ENCODE measurements at places on chromosomes 2 and 18. TPM values are rescaled to one million over a fixed set of nuclear protein-coding genes. Genes with fewer than 3 reads are reported as not detected.
A peak's percentile ranks its signal among the peaks of the same experiment; 100 is the strongest.

- no peak for DNase-seq
Observed at GRCh38 chr18:52499644-52500043, 159.6 kb downstream of the DCC start.

DNA sequence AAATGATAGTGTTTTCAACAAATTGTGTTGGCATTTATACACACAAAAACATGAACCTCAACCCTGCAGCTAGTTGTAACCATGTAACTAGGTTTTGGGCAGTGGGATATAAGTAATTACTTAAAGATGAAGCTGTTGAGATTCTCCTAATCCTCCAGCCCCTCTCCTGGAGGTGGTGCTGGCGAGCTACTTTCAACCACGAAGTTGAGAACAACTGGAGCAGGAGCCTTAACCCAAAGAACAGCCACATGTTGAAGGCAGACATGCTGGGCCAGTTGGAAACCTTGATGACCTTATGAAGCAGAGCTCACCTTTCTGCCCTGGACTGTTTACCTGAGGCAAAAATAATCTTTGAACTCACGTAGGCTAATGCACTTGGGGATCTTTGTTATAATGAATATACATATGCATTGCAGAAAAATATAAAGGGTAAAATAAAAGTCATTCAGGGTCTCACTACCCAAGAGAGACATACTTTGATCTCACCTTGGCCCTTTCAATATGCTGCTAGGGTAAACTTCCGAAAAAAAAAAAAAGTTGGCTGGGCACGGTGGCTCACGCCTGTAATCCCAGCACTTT is 89.6 kb upstream of the NPAS2 start:
- peak; percentile 89 for DNase-seq

Gene APCDD1
- total RNA-seq = 4.7 TPM

DNA sequence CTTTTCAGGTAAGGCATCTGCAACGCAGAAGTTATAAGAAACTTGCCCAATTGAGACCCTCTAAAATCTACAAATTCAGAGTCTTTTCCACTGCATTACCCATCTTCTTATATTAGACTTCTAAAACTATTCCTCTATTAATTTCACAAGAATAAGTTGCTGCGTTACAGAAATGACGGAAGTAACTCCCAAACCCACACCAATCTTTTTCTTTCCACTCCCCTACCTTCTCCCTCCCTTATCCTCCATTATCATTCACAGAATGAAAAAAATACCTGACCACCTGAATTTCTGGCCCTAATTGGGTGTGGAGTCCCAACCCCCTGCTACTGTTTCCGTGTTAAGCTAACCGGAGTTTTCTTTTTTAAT is 689 bp downstream of the RPRD1A start:
- no peak for DNase-seq

DNA sequence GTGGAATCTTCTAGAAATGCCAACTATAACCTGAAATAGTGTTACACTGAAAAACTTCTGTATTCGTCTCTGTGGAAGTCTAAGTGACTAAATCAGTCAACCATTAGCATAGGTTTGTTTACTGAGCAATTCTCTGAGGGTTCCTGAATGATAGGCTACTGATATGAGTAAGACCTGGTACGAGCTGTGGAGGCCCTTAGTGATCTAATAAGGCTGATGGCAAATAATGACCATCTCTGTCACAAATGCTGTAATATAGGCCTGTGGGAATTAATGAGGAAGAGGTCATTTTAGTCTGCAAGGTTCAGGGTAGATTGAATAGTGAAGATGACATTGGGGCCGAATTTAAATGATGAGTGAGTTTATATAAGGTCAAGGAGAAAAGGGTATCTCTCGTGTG is 82.5 kb downstream of the MGAT5 start:
- no peak for DNase-seq

DNA sequence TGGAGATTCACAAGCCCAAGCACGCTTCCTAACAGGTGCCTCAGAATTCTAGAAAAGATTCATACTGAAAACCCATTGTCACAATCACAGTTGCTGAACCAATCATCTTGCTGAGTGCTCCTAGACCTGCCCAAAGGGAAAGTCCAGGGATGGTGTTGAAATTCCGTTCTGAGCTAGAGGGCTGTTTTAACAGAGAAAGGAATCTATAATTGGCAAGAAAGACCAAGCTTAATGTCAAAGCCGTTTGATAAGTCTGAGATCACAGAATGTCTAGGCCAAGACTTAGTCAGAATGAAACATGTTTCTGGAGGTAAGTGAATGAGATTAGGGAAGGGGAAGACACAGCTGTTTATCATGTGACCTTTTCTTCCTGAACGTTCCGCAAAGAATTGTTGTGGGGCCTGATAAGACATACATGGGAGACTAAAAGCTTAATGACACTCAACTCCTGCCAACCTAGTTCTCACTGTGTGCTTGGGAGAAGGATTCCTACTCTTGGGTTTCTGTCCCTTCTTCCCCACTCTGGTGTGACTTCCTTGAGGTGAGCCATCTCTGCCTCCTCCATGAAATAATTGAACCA is 27.5 kb downstream of the PMAIP1 start:
- DNase-seq = no peak

Gene WDR43
- 66.5 TPM for total RNA-seq

- DNase-seq = peak; percentile 74
Observed at GRCh38 chr2:132911726-132912724, 242.0 kb upstream of the LYPD1 start.

Gene SIX3
- total RNA-seq = 5.2 TPM

Gene HOXD11
- not detected for total RNA-seq

Gene SLC23A3
- 1.9 TPM for total RNA-seq

GRCh38 chr2:172100935-172101820 is 1.5 kb downstream of the DLX2 start:
- DNase-seq = peak; percentile 72

Gene TSHZ1
- total RNA-seq = 0.95 TPM

DNA sequence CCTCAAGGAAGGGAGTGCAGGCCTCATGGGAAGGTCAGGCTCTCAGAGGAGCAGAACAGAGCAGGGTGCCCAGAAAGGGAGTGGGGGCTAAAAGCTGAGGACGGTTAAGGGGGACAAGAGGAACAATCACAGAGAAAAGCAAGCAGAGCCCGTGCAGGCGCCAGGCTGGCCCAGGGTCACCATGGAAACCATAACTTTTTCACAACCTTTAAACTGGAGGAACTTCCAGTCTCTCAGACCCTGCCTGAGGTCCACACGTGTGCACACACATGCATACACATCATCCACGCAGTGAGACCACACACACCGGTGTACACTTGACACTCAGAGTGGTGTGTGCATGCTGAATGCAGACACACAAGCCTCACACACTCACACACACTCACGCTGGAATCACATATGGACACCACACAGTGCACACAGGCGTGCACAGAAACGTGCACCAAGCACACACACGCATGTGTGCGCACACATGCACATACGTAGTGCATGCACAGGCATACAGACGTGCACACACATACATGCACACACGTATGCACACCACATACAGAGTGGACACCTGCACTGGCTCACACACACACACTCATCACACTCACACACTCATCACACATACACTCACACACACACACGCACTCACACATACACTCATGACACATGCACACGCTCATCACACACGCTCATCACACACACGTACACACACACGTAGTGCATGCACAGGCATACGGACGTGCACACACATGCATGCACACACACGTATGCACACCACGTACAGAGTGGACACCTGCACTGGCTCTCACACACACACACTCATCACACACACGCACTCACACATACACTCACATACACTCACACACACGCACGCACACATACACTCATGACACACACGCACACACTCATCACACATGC is 37.2 kb upstream of the SNED1 start:
- DNase-seq = peak; percentile 28

DNA sequence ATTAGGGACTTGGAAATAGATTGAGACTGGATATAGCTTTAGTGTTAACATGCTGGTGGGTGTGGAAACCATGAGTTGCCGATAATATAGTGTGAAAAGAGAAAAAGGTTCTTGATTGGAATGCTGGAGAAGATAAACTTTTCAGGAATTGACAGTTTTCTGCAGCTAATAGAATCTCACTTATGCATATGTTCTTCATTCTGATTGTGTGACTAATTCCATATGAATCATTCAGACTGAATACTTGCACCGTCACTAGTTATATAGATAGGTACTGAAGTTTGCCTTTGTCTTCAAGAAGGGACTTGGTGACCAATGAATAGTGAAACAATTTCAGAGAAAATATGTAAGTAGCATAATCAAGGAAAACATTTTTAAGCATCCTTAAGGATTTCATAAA is 225.7 kb upstream of the FOSL2 start:
- no peak for DNase-seq

GRCh38 chr2:17309181-17309580 is 209.1 kb downstream of the RAD51AP2 start:
- no peak for DNase-seq

DNA sequence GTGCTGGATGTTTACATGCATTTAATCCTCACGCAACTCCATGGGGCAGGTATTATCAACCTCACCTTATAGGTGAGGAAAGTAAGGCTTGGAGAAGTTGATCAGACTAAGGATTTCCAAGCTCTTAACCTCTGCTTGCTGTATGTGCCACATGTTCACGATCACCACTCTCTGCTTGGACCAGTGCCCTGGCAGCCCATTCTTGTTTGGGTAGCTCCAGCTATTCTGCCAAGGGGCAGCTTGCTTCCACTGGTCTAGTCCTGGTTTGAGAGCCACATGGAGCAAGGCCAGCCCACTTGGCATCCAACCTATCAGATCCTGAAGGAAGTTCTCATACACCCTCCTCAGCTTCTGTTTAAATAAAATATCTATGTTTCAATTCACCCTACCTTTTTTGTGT is 14.3 kb downstream of the PLB1 start:
- no peak for DNase-seq

Gene DGKD
- 46.9 TPM for total RNA-seq

GRCh38 chr2:118882693-118883336 is 35.4 kb upstream of the EN1 start:
- DNase-seq = peak; percentile 91

Gene OR6B2
- total RNA-seq = not detected

DNA sequence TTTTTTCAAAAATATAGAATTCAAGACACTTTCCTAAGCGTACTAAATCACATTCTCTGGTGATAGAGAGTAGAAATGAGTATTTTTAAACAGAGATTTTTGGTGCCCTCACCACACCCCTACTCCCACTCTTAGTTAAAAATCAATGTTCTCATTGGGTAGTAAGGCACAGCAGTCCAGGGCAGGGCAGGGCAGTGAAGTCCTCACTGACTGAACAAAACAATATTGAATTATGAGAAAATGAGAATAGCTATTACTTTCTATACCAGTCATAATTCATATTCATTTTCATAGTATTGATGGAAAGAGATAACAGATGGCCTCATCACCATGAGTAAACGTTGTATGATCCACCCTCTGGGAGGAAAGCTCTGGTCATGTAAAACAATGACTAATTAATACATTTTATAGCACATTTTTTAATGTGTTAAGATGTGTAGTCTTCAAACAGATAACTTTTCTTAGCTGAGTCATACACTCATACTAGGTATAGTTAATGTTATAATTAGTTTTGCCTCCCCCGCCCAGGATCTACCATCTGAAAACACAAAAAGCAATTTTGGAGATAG is 686.1 kb downstream of the KCNJ3 start:
- DNase-seq = no peak

Gene CASP10
- 26.7 TPM for total RNA-seq

DNA sequence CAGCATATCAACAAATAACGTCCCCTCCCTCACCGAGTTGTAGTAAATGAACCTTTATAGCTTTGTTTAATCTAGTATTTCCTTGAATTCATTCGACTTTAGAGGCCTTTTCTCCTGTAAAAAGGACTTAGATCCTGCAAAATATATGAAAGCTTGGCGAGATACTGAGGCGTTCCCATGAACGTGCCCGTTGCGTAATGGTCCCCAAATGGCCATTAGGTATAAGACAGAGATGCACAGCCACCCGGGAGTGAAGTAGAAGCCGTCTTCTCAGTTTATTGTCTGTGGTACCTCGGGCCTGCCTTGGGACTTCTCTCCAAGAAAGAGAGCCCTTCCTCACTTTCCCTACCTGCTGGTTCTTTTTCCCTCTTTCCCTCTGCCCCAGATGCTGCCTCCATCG is 310.6 kb downstream of the CELF4 start:
- no peak for DNase-seq

Gene RPRD1A
- 76.7 TPM for total RNA-seq

GRCh38 chr2:71778936-71779773 is 325.8 kb downstream of the DYSF start:
- no peak for DNase-seq

DNA sequence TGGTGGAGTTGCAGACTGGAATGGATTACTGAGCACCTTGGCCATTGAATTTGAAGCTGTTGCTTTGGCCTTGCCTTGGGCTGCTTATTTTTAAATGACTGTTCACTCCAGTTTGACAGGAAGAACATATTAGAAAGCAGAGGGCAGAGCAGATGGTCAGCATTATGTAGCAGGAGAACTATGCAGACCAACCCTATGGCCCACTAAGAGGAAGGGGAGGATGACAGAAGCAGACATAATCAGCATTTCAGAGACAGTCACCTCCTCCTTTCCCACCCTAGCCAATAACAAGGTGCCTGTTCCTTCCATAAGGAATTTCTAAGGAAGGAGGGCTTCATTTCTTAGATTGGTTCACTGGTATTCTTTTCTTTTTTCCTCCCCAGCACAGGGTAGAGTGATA is 2.4 kb downstream of the CHRNA1 start:
- no peak for DNase-seq

- DNase-seq = peak; percentile 30
Observed at GRCh38 chr2:9807555-9808305, 35.5 kb upstream of the TAF1B start.

Gene RALB
- total RNA-seq = 49.0 TPM

DNA sequence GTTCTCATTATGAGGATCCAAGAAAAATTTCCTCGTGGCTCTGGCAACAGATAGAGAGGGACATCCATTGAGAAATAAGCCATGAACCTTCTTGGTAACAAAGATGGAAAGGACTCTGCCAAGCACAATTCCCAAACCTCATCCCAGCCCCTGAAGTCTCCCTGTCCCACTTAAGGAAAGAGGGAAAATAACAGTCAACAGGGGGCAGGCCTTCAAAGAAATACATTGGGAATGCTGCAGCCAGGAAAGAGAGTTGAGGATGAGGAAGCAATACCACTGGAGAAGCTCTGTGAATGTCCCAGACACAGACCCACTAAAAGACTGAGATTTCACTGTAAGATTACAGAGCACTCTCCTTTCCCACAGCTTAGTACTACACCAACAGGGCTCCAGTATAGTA is 93.2 kb downstream of the CD226 start:
- peak; percentile 54 for DNase-seq

DNA sequence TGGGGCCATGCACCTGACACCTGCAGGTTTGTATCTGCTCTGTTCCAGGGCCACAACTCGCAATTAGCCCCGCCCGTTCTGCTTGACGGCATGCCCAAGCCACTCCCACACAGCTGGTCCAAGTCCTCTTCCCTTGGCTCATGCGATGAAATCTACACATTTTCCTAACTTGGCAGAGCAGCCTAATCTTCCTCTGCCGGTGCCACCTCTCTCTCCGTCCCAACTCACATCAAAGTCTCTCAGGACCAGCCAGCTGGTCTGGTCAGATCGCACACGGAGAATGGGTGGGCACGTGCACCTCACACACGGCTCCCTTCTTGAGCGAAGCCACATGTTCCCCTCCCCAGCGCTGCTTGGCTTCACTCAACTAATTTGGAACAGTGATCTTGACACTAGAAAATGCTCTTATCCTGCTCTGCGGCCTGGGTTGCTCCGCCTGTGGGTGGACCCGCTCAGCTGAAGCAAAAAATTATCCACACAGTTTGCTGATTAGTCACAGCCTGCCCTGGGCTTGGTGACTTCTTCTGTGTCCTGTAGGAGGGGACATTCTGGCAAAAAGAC is 176.7 kb downstream of the NRP2 start:
- no peak for DNase-seq

- DNase-seq = no peak
Observed at GRCh38 chr2:112141626-112142007, 3.4 kb downstream of the FBLN7 start.

Measured in endodermal cell (in vitro differentiated cells).